Ureter (tissue), 1 donor: ENCODE measurements at places on chromosomes 7 and 10. TPM values are rescaled to one million over a fixed set of nuclear protein-coding genes. Genes with fewer than 3 reads are reported as not detected.

The PLAU gene
- total RNA-seq, result 13.8 TPM

GRCh38 chr7:17654940-17655339, 285.4 kb downstream of the SNX13 start:
- no peak for DNase-seq

- no peak for DNase-seq
These were observed 426.4 kb downstream of the PHTF2 start for GRCh38 chr7:78224923-78225322.

DNA sequence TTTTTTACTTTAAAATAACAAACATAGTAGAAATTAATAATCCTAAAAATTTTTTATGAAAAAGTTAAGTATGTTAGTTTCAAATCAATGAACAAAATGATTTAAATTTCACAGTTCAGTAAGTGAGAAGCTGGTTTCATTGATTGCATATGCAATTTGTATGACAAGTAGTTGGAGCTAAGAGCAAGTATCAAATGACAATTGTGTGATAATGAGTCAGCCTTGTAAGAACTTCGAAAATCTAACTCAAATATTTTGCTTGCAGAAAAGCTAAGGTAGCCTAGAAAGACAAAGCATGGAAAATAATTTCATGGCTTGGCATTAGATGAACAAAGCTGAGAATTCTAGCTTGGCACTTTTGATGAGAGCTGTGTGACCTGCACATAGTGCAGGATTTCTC, 111.5 kb downstream of the HDAC9 start:
- DNase-seq, result no peak
